ENCODE measurements at places on chromosomes 13 and 19.

GRCh38 chr13:31965361-31966066, 66.1 kb upstream of the FRY start:
- no peak for DNase-seq

DNA sequence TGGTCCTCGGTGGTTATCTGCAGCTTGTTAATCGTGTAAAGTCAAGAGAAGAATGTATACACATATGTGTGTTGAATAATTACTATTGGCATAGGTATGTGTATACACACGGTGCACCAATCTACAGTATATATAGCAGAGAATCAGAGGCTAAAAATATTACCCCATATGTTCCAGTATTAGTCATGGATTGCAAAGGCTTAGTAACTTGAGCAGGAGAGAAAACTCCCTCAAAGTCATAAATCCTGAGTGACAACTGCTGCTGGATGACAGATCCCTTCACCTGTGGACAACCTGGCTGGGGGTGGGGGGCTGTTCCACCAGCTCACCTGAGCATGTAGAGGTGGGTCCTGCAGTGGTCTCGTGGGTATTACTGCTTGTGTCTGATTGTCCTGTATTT, 185.0 kb downstream of the ZNF536 start:
- DNase-seq = no peak

- no peak for DNase-seq
These were observed 973.7 kb downstream of the UQCRFS1 start for GRCh38 chr19:28239270-28239669.

- DNase-seq = no peak
These were observed 1.8 kb upstream of the SIGLEC12 start for GRCh38 chr19:51503286-51503817.

DNA sequence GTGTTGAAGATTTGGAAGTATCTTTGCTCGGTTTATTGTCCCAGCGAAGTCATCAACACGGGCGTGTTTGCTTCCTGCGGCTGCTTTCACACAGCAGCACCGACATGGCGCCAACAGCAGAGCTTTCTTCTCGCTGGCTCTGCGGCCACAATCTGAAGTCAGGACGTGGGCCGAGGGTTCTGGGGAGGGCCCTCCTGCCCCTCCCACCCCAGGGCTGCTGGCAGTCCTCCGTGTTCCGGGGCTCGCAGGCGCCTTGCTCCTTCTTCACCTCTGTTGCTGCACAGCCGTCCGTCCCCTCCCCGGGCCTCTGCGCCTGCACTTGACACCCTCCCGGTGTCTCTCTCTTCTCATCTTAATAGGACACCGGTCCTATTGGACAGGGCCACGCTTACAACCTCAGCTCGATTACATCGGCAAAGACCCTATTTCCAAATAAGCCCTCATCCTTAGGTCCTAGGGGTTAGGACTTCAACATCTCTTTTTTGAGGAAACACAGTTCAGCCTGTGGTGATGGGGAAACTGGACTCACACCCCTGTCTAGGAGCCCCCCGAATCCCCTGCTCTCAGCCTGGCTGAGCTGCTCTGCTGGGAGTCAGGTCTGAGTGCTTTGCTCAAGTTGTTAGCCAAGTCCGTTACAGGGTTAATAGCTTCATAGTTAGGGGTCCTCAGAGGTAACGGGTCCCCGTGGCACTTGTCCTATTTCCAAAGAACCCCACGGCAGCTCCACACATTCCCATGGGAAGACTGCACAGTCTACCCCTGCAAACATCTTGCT, 2.7 kb upstream of the TEX29 start:
- no peak for DNase-seq

DNA sequence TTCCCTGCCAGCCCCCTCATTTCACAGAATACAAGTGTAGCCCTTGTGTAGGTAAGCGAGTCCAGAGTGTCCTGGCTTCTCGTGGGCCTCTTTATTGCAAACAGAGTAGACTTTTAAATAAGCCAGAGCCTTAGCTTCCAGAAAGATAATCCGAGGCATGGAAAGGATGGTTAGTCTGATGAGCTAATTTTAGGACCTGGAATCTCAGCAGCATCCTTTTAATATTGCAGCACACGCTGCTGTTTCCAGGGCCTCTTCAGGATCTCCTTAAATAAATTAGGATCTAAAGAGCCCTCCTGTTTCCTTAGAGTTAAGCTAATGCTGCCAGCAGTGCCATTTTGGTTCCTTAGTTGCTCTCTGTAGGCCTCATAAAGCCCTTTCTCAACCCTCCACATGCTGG, 99.2 kb downstream of the RFC3 start:
- DNase-seq = no peak

DNA sequence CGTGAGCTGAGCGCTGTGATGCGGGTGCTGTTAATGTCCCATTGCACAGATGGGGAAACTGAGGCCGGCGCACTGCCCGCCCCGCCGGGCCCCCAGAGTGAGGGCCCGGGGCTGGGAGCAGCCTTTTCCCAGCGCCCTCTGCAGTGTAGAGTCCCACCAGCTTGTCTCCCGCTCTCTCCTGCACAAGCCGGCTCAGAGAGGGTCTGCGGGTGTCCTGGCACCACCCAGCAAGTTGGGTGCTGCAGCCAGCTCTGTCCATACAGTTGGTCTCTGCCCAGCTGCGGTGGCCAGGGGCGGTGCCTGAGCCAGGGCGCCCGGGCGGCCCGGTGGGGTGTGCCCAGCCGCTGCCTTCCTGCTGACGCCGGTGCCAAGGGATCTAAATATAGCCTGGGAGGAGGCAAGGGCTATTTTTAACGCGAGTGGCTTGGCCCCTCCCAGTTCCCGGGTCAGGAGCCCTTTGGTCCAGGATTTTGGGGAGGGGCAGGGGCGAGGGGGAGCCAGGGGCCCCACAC, 19.3 kb downstream of the GADD45B start:
- DNase-seq = no peak

GRCh38 chr19:12779162-12779993, 4.0 kb upstream of the HOOK2 start:
- no peak for DNase-seq

- DNase-seq = no peak
These were observed 22.3 kb downstream of the KCTD4 start for GRCh38 chr13:45178349-45179162.

GRCh38 chr19:55112777-55113569, 4.5 kb downstream of the PPP1R12C start:
- DNase-seq = no peak

DNA sequence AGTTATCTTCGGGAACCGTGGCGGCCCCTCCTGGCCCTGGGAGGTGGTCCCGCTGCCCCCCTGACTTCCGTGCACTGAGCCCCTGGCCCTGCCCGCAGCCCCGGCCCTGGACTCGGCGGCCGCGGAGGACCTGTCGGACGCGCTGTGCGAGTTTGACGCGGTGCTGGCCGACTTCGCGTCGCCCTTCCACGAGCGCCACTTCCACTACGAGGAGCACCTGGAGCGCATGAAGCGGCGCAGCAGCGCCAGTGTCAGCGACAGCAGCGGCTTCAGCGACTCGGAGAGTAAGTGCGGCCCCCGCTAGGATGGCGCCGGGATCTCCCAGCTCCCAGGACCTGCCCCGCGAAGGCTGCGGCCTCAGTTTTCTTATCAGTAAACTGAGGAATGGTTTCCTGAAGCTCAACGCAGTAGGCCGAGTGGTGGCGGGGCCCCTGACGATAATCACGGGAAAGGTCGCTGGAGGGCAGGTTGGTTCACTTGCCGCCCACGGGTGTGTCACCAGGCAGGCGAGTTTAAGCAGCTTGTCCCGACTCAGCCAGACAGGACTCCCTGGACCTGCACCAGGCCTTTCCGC, 924 bp downstream of the RGCC start:
- no peak for DNase-seq

- no peak for DNase-seq
These were observed 27.6 kb upstream of the C13orf46 start for GRCh38 chr13:114001331-114002008.

DNA sequence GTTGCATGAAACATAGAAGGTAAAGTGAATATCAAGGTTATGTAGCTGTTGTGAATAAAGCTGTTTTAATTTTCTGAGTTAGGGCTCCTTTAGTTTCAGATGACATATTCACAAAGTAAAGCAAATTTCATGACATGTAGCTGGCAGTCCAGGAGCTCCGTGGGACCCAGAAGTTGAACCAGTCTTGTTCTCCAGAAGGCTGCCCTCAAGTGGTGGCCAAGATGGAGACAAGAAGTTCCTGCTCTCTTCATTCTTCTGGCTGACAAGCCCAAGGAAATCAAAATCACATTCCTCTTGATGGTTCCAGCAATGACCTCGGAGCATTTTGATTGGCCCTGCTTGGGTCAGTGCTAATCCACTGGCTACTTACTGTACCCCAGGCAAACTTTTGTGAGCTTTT, 128.7 kb downstream of the LIG4 start:
- DNase-seq = no peak

GRCh38 chr13:31046711-31047279, 114.3 kb downstream of the TEX26 start:
- DNase-seq = no peak

DNA sequence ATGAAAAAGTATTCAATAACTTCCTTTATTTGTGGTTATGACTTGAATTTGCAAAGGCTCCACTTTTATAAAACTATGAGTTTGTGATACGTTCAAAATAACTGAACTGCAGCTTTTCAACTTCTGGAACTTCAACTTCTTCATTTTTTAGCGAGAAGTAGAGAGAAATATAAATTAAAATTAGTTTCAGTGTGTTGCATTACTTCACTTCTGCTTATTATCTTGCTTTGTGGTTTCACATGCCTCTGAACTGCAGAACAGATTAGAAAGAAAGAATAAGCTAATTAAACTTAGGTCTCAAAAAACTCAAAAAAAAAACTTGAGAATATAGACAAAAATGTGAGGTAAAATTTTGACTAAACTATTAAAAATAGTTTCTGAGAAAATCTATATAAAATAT, 1073.4 kb downstream of the PCDH17 start:
- no peak for DNase-seq

- DNase-seq = no peak
These were observed 158.2 kb downstream of the NALCN start for GRCh38 chr13:101258071-101258470.

- no peak for DNase-seq
These were observed 493 bp upstream of the PDE4A start for GRCh38 chr19:10419646-10420443.

- no peak for DNase-seq
These were observed 133.9 kb upstream of the WASF3 start for GRCh38 chr13:26423629-26424028.

- no peak for DNase-seq
These were observed at the start of gene PLEKHA4 for GRCh38 chr19:48868114-48868886. Gene PLEKHA4, minus strand, starts transcription at chr19:48868617. Its CDS starts 997 bp downstream, at chr19:48867620.

- no peak for DNase-seq
These were observed 442 bp downstream of the REXO1 start for GRCh38 chr19:1847684-1848398.

DNA sequence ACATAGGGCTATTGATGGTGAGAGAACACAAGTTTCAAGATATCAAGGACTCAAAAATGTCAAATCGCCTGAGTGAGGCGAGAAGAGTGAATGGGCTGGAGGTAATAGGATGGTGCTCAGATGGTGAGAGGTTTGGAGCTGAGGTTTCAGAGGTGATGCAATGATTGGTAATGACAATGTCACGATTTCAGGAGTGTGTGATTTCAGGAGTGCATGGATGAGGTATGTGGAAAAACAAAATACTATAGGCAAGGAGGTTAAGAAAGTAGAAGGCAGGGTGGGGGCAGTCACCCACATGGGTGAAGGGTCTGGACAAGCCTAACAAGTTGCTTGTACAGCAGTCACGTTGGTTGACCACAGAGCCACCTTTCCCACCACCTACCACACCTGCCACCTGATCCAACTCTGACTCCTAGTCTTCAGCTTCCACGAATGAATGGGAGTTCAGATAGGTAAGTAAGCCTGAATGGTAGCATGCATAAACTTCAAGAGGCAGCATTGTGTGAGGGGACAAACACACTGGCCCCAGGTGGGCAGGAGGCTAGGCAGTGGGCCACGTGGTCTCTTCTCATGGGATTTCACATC, 71.5 kb downstream of the RUBCNL start:
- no peak for DNase-seq

DNA sequence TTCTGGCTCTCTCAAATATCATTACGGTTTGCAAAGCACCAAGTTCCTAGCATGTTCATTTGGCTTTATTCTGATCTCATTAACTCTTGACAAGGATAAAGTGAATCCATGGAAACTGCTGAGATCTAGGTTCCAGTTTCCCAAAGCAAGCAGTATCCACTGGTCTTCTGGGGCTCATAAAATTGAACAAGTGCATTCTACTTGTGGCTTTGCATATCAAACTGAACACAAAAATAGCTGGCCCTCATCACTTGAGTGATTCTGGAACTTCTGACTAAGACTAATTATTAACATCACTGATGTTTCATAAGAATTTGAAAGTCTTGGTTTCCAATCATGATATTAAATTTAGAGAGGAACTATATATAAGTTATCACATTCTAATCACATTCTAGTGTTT, 6.3 kb upstream of the KCTD12 start:
- no peak for DNase-seq

GRCh38 chr13:51643105-51643881, 59.0 kb downstream of the WDFY2 start:
- DNase-seq = no peak

DNA sequence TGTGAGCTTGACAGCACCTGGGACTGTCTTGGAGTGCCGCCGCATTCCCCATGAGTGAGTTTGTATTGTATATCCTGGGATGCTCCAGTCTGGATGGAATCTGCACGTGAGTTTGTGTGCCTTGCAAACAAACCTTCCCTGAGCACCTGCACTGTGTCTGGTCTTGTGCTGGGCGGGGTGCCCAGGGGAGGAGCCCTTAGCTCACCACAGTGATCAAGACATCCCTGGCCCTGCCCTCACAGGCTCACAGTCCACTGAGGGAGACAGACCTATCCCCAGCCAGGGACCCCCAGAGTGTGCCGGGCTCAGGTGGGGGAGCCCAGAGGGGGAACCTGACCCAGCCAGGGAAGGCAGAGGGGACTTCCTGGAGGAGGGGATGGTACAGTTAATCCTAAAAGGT, 1.7 kb upstream of the BCAM start:
- no peak for DNase-seq

- no peak for DNase-seq
These were observed 95.6 kb downstream of the ATP11A start for GRCh38 chr13:112785483-112785856.

GRCh38 chr19:17049711-17050280, 23.2 kb upstream of the CPAMD8 start:
- DNase-seq = no peak

DNA sequence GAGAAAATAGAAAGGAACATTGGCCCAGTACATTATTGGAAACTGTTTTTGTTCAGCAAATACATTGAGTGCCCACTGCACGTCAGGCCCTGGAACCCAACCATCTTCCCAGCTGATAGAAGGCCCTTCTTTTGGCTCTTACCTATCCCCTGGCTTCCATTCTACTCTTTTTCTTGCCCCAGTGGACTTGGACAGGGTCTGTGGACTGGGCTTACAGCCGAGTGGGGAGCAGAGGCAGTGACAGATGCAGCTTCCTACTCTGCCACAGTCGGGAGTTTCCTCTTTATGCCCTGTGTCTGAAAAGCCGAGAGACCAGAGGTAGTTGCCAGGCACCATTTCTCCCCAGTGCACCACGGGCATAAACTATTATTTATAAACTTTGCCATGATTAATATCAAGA, 70.4 kb downstream of the ARHGAP35 start:
- no peak for DNase-seq

DNA sequence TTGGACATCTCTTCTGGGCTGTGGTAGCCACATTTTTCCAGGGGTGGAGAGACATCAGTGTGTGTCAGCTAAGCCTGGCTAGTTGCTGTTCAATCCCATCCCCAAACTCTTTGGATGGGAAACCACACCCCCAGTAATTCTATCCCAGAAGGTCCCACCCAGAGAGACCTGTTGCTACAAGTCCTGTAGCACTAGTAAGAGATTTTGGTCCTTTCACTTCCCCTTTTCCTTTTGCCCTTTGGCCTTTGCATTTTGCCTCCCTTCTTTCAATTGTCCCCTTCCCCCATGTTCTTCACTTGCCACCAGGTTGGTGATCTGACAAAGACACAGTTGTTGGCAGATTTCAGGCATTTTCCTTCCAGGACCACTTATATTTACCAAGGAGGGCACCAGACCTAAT, 3.8 kb downstream of the CBY2 start:
- peak; percentile 28 for DNase-seq

Data from GM19239 (cell line).